Stimulated activated CD8-positive, alpha-beta memory T cell treated with anti-CD3 and anti-CD28 coated beads, Interleukin-7, amount 100 ng/mL, for 1 hour (primary cell): ENCODE measurements at places on chromosomes 5 and 9.

DNA sequence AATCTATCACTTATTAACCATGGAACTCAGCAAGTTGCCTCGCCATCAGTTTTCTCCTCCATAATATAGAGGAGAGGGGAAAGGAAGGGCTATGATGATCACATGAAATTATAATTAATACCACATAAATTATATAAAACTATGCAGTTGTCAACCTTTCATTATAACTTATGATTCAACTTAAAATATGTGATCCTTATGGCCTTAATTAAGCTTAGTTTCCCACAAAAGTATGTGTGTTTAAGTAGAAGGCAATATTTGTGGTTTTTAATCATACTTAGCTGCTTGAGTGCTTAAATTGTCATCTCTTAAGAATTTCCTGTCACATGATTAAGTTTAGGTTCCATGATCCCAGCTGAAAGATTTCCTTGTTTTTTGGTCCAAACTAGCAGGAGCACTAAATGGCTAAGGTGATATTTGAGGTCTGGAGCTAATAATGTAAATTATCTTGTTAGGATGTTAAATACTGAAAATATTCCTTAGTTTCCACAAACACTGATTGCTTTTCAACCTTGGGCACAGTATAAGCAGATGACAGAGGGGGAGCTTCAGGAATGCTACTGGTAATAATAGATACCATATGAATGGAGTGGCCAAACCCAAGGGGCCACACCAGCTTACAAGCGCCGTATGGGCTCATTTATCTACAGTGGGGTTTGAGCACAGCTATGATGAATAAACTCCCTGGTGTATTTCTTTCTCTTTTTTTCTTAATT, 26.4 kb upstream of the F2R start:
- no peak for DNase-seq

DNA sequence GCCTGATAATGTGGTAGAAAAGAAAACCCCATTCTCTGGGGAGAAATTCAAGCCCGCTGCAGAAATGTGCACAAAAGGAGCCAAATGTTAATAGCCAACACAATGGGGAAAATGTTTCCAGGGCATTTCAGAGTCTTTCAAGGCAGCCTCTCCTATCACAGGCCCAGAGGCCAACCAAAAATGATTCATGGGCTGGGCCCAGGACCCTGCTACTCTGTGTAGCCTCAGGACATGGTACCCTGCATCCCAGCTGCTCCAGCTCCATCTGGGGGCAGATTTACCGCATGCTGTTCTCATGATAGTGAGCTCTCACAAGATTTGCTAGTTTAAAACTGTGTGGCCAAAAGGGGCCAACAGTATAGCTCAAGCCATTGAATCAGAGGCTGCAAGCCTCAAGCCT, 41.1 kb downstream of the RAPGEF6 start:
- no peak for DNase-seq

DNA sequence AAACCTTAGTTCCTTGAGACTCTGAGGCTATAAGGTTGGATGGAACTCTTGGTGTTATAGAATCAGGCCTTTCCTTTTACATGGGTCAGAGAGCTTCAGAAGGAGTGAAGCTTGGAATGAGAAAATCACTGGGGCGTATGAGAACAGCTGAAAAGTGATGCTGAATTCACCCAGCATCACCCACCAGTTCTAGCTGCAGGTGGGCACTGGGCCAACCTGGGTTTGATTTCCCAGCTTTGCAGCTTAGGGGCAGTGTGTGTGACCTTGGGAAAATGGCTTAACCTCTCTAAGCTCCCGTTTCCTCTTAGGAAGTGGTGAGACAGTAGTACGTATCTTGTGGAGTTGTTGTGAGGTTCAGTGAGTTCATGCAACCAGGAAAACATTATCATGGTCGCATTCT, 10.7 kb downstream of the PCDH12 start:
- no peak for DNase-seq

- DNase-seq = no peak
Observed at GRCh38 chr9:7976856-7977255, 177.3 kb upstream of the DMAC1 start.

GRCh38 chr9:95024097-95024671, 293.3 kb downstream of the FANCC start:
- no peak for DNase-seq
